ENCODE measurements at places on chromosomes 16 and 17.

- DNase-seq = no peak
Measured at GRCh38 chr17:69228018-69228417, 606 bp downstream of the ABCA10 start.

GRCh38 chr17:72702136-72702735 lies 390.3 kb downstream of the SLC39A11 start:
- no peak for DNase-seq

GRCh38 chr16:24773771-24774427 lies 44.4 kb downstream of the TNRC6A start:
- no peak for DNase-seq

DNA sequence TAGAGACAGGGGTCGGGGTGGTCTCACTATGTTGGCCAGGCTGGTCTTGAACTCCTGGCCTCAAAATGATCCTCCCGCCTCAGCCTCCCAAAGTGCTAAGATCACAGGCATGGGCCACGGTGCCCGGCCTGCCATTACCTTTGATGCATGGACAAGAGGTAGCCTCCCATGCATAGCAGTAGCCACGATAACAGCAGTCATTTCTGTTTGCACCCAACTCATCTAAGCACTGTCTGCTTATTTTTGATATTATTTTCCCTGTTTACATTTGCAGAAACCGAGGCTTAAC lies 37.5 kb upstream of the SNN start:
- DNase-seq = no peak

GRCh38 chr17:8506145-8506544 lies 70.5 kb downstream of the NDEL1 start:
- DNase-seq = no peak

Data from AG09309 (cell line).